GM12878 (cell line): ENCODE measurements at places on chromosomes 2 and 18. TPM values are rescaled to one million over a fixed set of nuclear protein-coding genes. Genes with fewer than 3 reads are reported as not detected.

CFAP65 gene
- not detected in 2 replicates for polyA plus RNA-seq

FBXO41 gene
- polyA plus RNA-seq: 2.3 and 2.8 TPM in 2 replicates

- DNase-seq: no peak
These were observed 169.1 kb downstream of the ATAD2B start for GRCh38 chr2:23757686-23758433.

GRCh38 chr2:2587354-2587753 is 256.3 kb upstream of the MYT1L start:
- no peak for DNase-seq
